Peyer's patch (tissue), 4 donors: ENCODE measurements at places on chromosomes 13 and 19.

DNA sequence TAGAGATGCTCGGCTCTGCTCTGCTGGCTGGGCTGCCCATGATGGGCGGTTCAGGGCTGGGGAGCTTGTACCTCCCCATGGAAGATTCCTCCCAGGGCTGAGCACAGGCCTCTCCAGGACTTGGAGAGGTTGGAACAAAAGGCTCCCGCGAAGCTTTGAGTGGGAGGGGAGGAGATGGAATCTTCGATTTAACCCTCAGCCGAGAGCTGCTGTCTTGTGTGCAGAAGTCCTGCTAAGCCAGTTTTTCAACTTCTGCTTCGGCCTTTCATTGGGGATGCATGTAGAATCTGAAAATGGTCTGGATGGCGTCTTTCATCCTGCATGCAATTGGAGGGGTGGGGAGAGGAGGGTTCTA is 163.3 kb downstream of the KDM4B start:
- DNase-seq: no peak

- no peak for DNase-seq
Measured at GRCh38 chr13:30502237-30502636, 36.5 kb upstream of the HMGB1 start.

GRCh38 chr13:35866801-35867200 is 264.4 kb downstream of the DCLK1 start:
- DNase-seq: no peak

- no peak for DNase-seq
Measured at GRCh38 chr19:17922138-17922537, 10.7 kb upstream of the CCDC124 start.

DNA sequence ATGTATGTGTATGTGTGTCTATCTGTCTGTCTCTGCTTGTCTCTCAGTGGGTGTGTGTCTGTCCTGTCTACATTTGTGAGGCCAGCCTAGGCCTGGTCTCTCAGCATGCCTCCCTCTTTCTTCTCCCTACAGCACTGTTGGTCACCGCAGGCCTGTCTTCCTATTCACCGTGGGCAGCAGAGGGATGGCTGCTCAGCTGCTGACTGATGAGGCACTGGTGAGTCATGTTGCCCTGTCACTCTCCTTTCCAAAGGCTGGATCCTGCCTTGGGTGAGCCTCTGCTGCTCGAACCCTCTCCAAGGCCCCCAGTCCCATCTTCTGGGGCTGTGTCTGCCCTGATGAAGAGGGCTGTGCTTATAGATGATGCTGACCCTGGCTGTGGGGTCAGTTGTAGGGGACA is 6.3 kb downstream of the ZNF71 start:
- no peak for DNase-seq

GRCh38 chr13:20349564-20350381 is 117.7 kb upstream of the GJB6 start:
- DNase-seq: no peak

DNA sequence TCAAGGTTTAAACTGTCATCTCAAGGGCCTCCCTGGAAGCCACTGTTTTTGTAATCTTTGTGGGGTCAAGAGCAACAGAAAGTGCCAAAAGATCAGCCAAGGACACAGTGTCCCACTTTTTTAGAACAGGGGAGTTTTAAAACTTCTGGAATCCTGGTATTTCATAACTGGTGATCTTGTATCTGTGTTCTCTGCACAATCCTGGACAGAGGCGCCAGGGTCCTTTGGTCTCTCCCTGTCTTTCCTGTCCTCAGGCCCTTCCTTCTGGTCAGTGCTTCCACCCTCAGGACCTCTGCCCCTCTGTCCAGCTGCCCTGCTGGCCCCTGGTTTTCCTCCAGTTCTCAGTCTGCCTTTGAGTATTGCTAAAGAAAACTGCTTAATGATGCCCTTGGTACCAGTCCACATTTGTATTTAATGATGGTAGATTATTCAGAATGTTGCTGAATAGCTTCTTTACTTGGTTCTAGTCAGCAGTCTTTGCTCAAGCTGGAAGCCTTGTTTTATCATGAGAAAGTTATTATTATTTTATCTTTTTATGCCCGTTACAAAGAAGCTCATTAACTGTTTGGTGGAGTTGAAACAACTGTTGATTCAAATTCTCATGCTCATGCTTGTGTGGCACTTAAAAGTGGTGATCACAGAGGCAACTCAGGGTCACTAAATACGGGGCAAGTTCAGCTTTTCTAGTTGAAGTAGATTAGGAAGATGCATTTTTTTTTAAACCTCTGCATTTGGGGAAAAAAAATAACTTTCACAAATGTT is 47.5 kb downstream of the WASF3 start:
- peak; percentile 57 for DNase-seq

- no peak for DNase-seq
Measured at GRCh38 chr19:7582446-7582845, 13.2 kb upstream of the CAMSAP3 start.

DNA sequence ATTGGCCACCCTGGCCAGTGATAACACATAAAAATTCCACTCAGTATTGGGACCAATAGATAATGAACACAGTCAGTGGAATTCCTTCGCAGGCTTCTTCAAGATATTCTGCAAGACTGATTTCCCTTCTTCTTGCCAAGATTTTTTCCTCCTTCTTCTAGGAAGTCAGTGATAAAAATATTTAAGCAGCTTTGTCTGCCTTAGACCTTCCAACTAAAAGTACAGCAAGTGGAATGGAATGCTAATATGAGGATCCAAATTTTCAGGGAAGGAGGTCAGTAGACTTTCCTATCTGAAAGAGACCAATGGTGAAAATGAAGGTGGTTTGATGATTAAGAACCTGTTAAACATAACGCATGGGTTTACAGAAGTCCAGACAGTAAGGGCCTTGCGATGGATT is 9.6 kb downstream of the STARD13 start:
- no peak for DNase-seq

DNA sequence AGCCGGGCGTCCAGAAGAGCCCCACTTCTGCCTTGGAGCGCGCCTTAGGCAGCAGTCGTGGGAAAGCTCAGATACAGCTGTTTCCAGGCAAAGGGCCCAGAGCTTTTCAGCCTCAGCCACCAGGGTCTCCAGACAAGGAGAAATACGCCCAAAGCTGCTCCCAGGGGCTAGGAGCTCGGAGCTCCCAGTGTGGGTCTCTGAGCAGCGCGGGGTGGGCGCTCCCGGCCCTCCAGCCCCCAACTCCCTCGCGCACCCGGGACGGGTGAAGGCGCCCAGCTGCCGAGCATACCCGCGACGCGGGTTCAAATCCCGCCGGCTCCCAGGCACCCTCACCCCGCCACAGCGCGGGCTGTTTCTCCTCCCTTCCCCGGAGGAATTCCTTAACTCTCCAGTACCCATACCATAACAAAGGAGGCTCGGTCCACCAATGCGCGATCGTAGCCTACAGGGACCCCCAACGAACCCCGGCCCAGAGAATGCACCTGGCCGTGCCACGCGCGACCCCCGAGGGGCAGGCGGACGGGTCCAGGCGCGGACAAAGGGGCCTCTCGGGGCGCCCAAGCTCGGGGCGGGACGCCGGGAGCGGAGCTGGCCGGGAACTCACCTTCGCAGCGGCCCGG is 507 bp downstream of the COL4A1 start:
- DNase-seq: no peak

GRCh38 chr13:90270226-90270625 is 1077.3 kb upstream of the MIR17HG start:
- DNase-seq: no peak

DNA sequence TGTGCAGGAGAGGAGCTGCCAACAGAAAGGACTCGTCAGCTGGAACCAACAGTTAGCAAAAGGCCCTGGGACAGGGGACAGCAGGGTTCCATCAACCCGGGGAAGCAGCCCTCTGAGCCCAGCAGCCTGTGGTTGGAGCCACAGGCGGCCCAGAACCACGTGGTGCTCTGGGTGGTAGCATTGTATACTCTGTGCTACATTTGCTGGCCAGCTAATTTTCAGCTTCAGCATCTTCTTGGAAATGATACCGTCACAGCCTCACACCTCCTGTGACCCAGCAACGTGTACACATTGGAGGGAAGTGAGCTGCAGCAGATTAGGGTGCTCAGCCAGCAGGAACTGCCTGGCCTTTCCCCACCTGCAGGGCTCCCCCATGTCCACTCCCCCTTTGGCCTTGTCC is 13.1 kb upstream of the MTIF3 start:
- DNase-seq: no peak

DNA sequence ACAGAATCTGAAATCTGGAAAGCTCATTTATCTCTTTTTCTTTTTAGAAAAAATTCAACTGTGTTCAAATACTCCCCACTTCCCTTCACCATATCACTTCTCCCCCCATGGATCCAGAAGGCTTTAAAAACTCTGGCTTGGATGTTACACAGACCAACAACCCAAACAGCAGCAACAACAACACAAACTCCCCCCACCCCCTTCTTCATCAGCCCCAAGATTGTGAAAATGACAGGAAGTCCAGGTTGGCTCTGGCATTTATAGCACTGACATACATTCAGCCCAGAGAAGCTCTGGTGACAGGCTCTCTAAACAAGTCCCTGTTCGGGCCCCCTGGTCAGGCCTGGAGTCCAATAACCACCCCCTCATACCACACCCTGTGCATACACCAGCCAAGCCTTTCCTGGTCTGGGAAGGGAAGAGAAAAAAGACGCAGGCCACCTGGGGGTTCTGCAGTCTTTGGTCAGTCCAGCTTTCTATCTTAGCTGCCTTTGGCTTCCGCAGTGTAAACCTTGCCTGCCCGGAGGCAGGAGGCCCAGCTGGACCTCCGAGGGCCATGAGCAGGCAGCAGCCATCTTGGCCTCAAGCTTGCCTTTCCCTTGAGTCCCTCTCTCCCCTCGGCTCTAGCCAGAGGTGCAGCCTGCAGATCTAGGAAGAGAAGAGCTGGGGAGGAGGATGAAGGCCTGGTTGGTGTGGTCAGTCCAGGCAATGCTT is 6.8 kb downstream of the CDX2 start:
- no peak for DNase-seq
